ENCODE measurements at places on chromosomes 7 and 10. TPM values are rescaled to one million over a fixed set of nuclear protein-coding genes. Genes with fewer than 3 reads are reported as not detected.

DNA sequence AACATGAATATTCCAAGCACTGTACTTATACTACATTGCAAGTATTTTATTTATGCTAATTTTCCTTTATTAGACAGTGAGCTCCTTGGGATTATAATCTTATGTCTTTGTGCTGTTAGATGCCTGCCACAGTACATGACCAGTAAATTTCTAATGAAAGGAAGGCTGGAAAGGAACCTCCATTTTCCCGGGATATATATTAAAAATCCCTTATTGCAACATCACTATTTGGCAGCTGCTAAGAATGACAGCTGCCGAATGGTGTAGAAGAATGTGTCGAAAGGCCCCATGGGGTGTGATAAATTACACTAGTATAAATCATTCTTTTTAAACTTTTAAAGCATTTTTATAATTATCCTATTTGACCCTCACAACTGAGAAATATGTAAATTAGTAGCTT lies 59.1 kb downstream of the TFAM start:
- no peak overlapping the region for H3K4me3 ChIP-seq
- H3K4me1 ChIP-seq, result peaks cover 5% of the 10 kb centered on the region
- H3K27ac ChIP-seq, result no peak overlapping the region
- H3K36me3 ChIP-seq, result peaks cover 4% of the 10 kb centered on the region

DNA sequence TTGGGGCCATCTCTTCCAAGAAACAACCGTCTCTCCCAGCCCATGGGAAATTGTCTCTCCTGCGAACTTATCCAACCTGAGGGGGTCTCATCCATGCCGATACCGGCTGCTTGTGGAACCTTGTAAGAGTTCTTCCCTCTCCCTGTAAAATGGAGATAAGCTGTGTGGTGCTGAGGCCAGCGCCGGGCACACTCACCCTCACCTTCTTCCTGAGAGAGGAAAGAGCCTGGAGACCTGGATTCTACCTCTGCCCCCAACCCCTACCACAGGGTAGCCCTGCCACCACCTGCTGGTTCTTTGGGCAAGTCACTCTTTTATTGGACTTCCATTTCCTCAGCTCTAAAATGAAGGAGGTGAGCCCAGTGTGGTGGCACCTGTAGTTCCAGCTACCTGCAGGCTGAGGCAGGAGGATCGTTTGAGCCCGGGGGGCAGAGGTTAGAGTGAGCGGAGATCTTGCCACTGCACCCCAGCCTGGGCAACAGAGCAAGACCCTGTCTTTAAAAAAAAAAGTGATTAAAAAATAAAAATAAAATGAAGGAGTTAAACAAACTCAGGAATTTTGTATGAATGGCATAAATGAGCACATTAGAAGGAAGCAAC lies 38.4 kb upstream of the PSAP start:
- no peak for DNase-seq
- peak overlapping the region; percentile 78 for H3K4me3 ChIP-seq
- no peaks in the 10 kb centered on the region for H3K27me3 ChIP-seq
- peak overlapping the region; percentile 89 for H3K27ac ChIP-seq

- peaks cover 41% of the 10 kb centered on the region for H3K36me3 ChIP-seq
- H3K27ac ChIP-seq, result no peak overlapping the region
- no peak overlapping the region for H3K4me3 ChIP-seq
- H3K4me1 ChIP-seq, result peaks cover 2% of the 10 kb centered on the region
Measured at GRCh38 chr7:127726476-127726875, 74.5 kb downstream of the SND1 start.

DNA sequence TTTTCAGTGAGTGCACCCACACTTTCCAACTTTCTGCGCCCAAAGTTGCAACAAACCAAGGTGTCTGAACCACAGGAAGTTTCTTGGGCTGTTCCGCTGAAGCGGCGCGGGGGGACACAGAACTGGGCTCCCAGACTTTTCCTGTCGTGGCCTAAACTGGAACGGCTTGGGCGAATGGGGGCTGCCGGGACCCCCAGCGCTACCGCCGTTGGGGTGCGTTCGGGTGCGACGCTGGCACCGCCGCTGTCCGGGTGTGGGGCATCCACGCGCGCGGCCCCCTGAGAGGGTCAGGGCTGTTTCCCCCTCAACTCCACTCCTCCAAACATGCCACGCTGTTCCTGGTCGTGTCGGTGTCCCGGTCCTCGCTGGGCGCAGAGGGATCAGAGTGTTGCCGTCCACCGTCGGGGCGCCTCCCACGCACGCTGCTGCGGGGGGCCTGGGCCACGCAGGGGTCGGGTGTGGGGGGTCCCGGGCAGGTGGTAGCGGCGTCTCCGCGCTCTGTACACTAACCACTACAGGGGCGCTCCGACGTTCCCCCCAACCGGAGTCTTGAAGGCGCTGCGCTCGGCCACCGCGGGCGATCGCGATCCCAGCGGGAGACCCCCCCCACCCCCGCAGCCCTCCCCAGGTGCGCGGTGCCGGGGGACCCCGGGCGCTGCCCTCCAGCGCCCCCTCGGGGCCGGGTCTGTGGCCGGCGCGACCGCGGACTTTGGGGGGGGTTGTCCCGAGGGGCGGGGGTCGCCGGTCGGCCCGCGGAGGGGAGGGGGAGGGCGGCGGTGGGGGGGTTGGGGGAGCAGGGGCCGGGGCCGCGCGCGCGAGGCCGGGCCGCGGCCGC lies 2.2 kb upstream of the CUX1 start:
- peak overlapping the region; percentile 65 for H3K4me3 ChIP-seq
- H3K27ac ChIP-seq, result no peak overlapping the region
- peak; percentile 76 for DNase-seq
- H3K36me3 ChIP-seq, result no peaks in the 10 kb centered on the region
- H3K27me3 ChIP-seq, result peaks cover 16% of the 10 kb centered on the region
- H3K4me1 ChIP-seq, result peaks cover 37% of the 10 kb centered on the region

- no peak overlapping the region for H3K27ac ChIP-seq
- peaks cover 54% of the 10 kb centered on the region for H3K27me3 ChIP-seq
- peak; percentile 85 for DNase-seq
Measured at GRCh38 chr10:129030996-129031843, 435.8 kb upstream of the MGMT start.

DNA sequence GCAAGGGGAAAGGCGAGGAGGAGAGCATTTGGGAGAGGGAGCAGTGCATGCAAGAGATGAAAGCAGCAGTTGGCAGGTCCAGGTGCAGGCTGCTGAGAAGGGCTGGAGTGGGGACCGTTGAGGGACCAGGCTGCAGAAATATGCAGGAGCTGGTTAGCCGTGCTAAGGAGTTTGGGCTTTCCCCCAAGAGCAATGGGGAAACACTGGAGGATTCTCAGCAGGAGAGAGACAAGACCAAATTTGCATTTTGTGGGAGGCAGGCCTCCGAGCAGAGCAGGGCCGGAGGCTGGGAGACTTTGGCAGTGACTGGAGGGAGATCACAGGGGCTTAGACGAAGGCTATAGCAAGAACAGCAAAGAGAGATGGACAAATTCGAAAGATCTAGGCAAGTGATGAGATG lies 11.8 kb downstream of the BTBD16 start:
- H3K36me3 ChIP-seq, result no peaks in the 10 kb centered on the region
- no peak for DNase-seq
- H3K4me3 ChIP-seq, result no peak overlapping the region
- H3K4me1 ChIP-seq, result peaks cover 5% of the 10 kb centered on the region
- H3K27ac ChIP-seq, result no peak overlapping the region

- peak; percentile 72 for DNase-seq
- no peaks in the 10 kb centered on the region for H3K27me3 ChIP-seq
- H3K27ac ChIP-seq, result peak overlapping the region; percentile 97
- peak overlapping the region; percentile 52 for H3K4me3 ChIP-seq
- H3K36me3 ChIP-seq, result peaks cover 10% of the 10 kb centered on the region
- peaks cover 46% of the 10 kb centered on the region for H3K4me1 ChIP-seq
Measured at GRCh38 chr7:140541513-140542227, 62.4 kb upstream of the MKRN1 start.

DNA sequence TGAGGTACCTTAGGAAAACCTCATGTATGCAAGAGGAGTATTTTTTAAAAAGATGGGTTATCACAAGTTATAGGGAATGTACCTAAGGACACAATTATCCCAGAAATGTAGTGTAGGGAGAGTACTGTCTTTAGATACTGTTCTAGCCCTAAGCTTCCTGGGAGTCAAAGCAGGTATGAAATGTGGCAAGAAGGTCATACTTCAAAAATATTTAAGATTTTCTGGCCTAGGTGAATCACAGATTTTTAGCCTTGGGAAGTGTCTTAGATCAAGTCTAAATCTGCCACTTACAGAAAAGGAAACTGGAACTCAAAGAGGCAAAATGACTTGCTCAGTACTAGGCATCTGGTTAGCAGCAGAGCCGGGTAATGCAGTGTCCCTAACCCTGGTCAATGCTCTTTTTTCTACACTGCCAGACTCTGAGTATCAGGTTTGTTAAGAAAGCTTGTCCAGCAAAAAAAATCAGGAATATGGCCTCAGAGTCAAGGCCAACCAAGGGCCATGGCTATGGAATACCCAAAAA lies 13.9 kb downstream of the PIK3AP1 start:
- no peaks in the 10 kb centered on the region for H3K4me1 ChIP-seq
- H3K27me3 ChIP-seq, result no peaks in the 10 kb centered on the region
- DNase-seq, result no peak

DNA sequence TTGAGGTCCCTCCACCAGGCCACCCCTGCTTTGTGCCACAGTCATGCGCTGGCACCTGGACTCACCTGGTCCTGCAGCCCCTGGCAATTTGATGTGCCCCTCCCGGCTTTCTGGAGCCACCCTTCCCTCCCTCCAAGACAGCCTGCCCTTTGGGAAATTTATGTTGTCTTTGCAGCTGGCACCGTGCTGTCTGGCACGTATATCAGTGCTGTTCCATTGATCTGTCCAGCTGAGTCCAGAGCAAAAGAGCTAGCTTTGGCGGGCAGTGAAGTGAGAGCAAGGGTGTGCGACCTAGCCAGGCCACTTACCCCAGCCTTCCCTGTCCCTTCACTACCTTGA lies 5.7 kb downstream of the RARRES2 start:
- no peaks in the 10 kb centered on the region for H3K36me3 ChIP-seq
- no peak overlapping the region for H3K4me3 ChIP-seq
- no peak for DNase-seq
- H3K27me3 ChIP-seq, result peaks cover 14% of the 10 kb centered on the region
- H3K4me1 ChIP-seq, result peaks cover 23% of the 10 kb centered on the region

- H3K4me3 ChIP-seq, result no peak overlapping the region
- no peak overlapping the region for H3K27ac ChIP-seq
- no peaks in the 10 kb centered on the region for H3K4me1 ChIP-seq
- peaks cover 14% of the 10 kb centered on the region for H3K27me3 ChIP-seq
Measured at GRCh38 chr10:12509016-12509793, 159.9 kb downstream of the CAMK1D start.

DNA sequence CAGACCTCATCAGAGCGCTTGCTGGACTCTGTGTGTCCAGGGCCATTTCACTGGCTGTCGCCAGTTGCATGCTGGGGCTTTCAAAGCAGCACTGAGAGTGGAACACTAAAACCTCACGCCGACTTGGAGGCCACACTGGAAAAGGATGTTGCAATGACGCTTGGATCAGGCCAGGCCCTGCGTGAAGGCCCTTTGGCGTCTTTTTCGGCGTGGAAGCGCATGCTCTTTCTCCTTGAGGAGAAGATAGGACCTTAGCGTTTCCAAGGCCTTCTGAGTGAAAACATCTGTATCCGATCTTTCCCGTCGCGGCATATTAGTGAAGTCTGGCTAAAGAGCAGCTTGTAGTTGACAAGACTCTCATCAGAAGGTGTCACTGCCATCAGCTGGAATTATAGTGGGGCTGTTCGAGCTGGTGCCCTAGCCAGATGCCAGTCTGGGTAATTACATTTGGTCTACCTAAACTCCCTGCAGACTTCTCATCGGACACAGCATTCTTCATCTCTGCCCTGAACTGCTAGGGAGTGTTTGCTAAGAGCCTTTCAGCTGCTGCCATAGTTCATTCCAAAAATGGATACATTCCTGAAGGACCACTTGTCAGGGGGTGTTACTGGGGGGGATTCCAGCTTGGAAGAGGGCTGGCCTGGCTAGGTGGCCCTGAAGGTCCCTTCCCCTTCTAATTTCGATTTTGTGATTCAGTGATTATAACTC lies 167.7 kb upstream of the TCF7L2 start:
- H3K4me1 ChIP-seq, result peaks cover 63% of the 10 kb centered on the region
- no peaks in the 10 kb centered on the region for H3K27me3 ChIP-seq
- peaks cover 3% of the 10 kb centered on the region for H3K36me3 ChIP-seq
- peak overlapping the region; percentile 11 for H3K4me3 ChIP-seq
- H3K27ac ChIP-seq, result peak overlapping the region; percentile 80
- DNase-seq, result no peak

DNA sequence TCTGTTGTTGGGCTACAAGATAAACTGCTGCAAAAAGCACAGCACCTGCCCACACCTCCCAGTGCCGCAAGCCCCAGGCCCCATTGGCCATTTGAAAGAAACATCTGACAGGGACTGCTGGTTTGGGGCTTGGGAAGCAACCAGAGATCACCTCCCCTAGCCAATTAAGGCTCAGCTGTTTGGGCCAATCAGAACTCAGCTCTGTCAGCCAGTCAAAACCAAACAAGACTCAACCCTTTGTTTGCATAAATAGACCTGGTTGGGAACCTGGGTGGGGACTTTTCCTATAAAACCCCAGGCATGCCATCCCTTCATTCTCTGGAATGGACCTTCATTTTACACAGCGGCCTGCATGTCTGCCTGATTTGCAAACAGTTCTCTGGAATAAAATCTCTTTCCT lies 17.2 kb upstream of the NME8 start:
- H3K36me3 ChIP-seq, result no peaks in the 10 kb centered on the region
- DNase-seq, result no peak
- peaks cover 9% of the 10 kb centered on the region for H3K27me3 ChIP-seq
- H3K27ac ChIP-seq, result no peak overlapping the region
- no peak overlapping the region for H3K4me3 ChIP-seq
- peaks cover 18% of the 10 kb centered on the region for H3K4me1 ChIP-seq

GRCh38 chr10:92830478-92831389 lies 17.6 kb upstream of the EXOC6 start:
- no peaks in the 10 kb centered on the region for H3K4me1 ChIP-seq
- no peaks in the 10 kb centered on the region for H3K36me3 ChIP-seq
- H3K4me3 ChIP-seq, result no peak overlapping the region
- H3K27ac ChIP-seq, result no peak overlapping the region

DNA sequence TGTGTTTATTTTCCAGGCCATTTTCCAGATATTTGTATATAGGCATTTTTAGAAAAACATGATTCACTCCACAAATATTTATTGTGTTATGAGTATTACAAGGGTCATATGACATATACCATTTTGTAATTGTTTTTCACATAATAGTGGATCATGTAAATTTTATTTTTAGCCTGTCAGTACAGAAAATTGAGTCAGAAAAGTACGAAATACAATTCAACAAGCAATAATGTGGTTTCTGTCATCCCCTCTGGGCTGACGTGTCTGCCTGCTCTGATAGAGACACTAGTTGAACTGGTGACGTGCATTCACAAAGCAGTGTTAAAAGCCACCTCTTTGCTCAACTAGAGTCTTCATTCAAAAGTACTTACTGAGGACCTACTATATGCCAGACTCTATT lies 97.9 kb upstream of the STEAP1B start:
- H3K27ac ChIP-seq, result no peak overlapping the region
- H3K4me1 ChIP-seq, result peaks cover 7% of the 10 kb centered on the region
- DNase-seq, result no peak
- H3K4me3 ChIP-seq, result no peak overlapping the region
- H3K27me3 ChIP-seq, result no peaks in the 10 kb centered on the region

The OR2A25 gene
- not detected for total RNA-seq

The NOM1 gene
- 29.1 TPM for total RNA-seq

The HMX3 gene
- not detected for total RNA-seq

The ASL gene
- 11.3 TPM for total RNA-seq

The ZMIZ1 gene
- total RNA-seq, result 173 TPM

The MRC1 gene
- total RNA-seq, result not detected

The OR6B1 gene
- total RNA-seq, result not detected

The ADCY1 gene
- 4.7 TPM for total RNA-seq

The DNAJC30 gene
- total RNA-seq, result 13.1 TPM

The HECW1 gene
- total RNA-seq, result 1.9 TPM

The PAX4 gene
- not detected for total RNA-seq

All from mesothelial cell of epicardium (in vitro differentiated cells).